Endodermal cell (in vitro differentiated cells): ENCODE measurements at places on chromosomes 5 and 9. TPM values are rescaled to one million over a fixed set of nuclear protein-coding genes. Genes with fewer than 3 reads are reported as not detected.

GRCh38 chr9:93261281-93261680 is 77.3 kb downstream of the WNK2 start:
- H3K36me3 ChIP-seq, result peaks cover 6% of the 10 kb centered on the region
- no peaks in the 10 kb centered on the region for H3K4me1 ChIP-seq
- DNase-seq, result peak; percentile 59
- no peak overlapping the region for H3K27ac ChIP-seq
- no peaks in the 10 kb centered on the region for H3K27me3 ChIP-seq
- no peak overlapping the region for H3K4me3 ChIP-seq

DNA sequence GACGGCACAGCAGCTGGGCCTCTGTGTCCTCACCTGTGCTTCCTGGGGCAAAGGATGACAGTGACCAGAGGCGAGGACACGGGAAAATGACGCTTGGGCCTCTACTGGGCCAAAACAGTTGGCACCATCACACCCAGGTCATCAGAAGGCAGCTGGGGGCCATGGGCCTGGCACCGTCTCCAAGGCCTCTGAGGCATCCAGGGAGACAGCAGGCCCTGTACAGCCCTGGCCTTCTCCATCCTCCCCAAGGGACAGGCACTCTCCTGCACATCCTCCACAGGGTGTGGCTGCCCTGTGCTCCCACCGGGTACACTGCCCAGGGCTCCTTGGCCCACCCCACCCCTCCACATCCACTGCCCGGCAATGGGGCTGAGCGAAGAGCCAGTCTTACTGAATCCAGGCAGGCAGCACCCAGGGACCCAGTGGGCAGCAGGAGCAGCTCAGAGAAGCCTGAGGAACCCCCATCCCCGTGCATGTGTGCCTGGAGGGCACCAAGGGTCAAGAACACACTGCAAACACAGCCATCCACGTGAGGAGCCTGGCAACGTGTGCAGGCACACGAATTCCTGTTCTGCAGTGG is 4.0 kb downstream of the LPCAT1 start:
- H3K27me3 ChIP-seq, result no peaks in the 10 kb centered on the region
- peak; percentile 33 for DNase-seq
- peaks cover 30% of the 10 kb centered on the region for H3K36me3 ChIP-seq
- H3K4me3 ChIP-seq, result no peak overlapping the region

GRCh38 chr9:132141344-132141947 is 20.4 kb upstream of the NTNG2 start:
- peak; percentile 71 for DNase-seq
- no peaks in the 10 kb centered on the region for H3K36me3 ChIP-seq
- H3K4me1 ChIP-seq, result peaks cover 5% of the 10 kb centered on the region
- peak overlapping the region; percentile 89 for H3K27ac ChIP-seq
- no peaks in the 10 kb centered on the region for H3K27me3 ChIP-seq
- peak overlapping the region; percentile 79 for H3K4me3 ChIP-seq

DNA sequence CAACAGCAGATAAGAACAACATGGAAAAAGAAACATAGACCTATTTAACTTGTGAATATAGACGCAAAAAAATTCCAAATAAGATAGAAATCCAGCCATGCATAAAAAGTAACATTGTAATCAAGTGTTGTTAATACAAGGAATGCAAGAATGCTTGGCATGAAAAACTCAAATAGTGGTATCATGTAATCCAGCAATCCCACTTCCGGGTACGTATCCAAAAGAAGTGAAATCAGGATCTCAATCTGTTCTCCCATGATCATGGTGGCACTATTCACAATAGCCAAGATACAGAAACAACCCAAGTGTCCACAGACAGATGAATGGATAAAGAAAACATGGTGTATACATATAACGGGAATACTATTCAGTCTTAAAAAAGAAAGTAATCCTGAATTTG is 437.4 kb downstream of the ARHGEF28 start:
- H3K36me3 ChIP-seq, result no peaks in the 10 kb centered on the region
- H3K4me1 ChIP-seq, result no peaks in the 10 kb centered on the region
- H3K27ac ChIP-seq, result no peak overlapping the region

The LCN9 gene
- 0.46 TPM in 1 of 2 replicates, not detected in the other for total RNA-seq
